Urinary bladder (tissue), 4 donors: ENCODE measurements at places on chromosomes 6 and 20. TPM values are rescaled to one million over a fixed set of nuclear protein-coding genes. Genes with fewer than 3 reads are reported as not detected.

The SIRPB1 gene
- 0.26 TPM for total RNA-seq

The ECT2L gene
- total RNA-seq, result 0.21 TPM

The CST1 gene
- not detected for total RNA-seq

The HCRTR2 gene
- total RNA-seq, result 0.16 TPM

The BHLHE23 gene
- total RNA-seq, result 0.26 TPM

The SLC26A8 gene
- total RNA-seq, result 0.11 TPM

The ZNF217 gene
- 30.2 TPM for total RNA-seq

The HTR1B gene
- 0.79 TPM for total RNA-seq

The RNF8 gene
- 21.7 TPM for total RNA-seq

The OTOR gene
- total RNA-seq, result 0.16 TPM

The DYNLT1 gene
- total RNA-seq, result 64.8 TPM

The PI16 gene
- total RNA-seq, result 67.1 TPM

The PRL gene
- not detected for total RNA-seq

DNA sequence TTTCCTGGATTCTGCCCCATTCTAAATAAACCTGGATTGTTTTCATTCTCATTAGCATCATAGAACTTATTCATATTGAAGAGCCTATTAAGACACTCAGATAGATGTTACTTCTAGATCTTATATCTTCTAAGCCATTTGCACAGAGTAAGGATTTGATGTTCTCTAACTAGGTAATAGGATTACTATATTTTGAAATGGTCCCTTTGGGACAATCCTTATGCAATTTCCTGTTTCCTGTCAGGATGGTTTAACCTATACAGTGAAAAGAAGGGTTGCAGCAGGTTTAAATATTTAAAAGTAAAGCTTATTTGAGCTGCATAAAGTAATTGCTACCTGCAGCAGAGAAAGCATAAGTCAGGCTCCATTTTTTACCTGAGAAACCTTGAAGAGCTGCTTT is 860.1 kb downstream of the TFAP2A start:
- no peak for DNase-seq

DNA sequence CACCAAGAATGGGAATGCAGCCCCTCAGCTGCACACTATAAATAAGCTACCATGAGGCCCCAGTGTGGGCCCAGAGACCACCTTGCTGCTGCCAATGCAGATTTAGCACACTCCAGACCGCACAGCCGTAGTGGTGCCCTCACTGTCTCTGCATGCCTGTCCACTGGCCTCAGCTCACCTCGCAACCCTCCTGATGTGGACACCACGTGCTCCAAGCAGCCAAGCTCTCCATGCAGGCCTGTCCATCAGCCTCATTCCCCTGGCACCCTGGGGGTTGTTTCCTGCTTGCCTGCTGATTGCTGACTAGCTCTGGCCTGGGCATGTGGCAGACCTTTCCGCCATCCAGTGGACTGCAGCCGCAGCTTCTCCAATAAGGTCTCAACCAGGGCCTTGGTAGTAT is 36.2 kb downstream of the ZBTB9 start:
- no peak for DNase-seq

DNA sequence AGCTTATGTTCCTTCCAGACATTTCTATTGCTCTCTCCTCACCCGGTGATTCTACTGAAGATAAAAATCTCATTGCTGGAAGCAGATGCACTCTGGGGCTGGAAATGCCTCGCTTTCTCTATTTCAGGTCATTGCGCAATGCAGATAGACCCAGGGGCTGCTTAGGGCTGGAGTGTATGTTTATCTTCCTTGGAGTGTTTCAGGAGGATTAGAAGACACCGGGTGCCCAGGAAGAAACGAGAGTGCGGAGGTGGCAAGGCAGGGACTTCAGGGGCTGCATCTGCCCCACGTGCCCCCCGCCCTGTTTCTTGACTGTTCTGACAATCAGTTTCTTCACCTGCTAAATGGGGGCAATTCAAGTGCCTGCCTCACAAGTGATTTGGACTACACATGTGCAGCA is 45.6 kb upstream of the IYD start:
- DNase-seq, result no peak

DNA sequence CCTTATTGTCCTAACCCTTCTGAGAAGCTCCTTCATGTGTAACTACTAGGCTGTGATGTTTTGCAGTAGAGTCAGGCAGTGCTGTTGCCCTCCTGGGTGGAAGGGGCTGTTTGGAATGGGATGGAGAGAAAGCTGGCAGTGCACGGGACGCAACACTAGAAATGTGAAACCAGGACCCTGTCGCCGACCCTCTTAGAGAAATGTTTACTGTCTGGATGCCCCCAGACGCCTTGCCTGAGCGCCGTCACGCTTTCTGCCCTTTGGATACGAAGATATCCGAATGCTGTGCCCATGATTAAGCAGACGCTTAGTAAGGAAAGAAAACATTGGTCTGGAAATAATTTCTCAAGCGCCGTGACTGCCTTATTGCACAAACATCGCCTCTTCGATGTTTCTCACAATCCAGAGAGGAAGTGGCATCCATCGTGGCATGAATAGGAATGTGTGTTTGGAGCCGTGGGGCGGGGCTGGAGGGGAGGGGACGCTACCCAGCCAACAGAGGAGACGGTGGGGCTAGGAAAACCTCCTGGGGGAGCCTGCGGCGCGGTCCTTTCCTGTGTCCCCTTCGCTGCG is 661 bp upstream of the PPP1R14C start:
- DNase-seq, result no peak

DNA sequence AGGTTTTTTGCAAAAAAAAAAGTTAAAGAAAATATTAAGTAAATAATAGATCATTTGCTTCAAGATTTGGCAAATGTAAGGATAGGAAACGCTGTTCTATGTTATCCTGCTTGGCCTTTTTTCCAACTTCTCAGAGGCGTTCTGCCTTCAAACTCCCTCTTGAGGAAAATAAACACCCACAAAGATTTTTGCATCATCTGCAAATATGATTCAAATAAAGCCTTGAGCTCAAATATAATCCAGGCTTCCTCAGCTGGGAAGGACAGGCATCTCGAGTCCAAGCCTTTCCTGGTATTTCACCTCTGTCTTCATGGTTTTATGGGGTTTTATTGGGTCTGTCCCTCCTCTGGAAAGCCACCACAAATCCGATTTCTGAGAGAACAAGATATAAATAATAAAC is 67.7 kb upstream of the PTPN1 start:
- no peak for DNase-seq

GRCh38 chr6:50848989-50849795 is 30.5 kb downstream of the TFAP2B start:
- no peak for DNase-seq

DNA sequence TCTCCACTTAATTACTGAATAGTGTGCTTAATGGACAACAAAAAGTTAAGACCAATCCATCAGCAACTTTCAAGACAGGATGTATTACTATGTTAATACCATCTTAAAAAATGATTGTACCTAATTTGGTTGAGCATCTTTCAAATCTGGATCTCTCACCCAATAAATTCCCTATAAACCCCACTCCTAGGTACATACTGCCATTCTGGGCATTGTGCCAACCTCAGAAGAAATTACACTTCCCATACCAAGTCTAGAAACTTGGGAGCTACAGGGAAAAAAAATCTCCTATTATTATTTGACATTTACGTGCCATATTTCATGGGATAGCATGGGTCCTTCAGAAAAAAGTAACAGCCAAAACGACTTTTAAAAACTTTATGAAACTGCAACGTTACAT is 5.1 kb downstream of the SYNCRIP start:
- no peak for DNase-seq

DNA sequence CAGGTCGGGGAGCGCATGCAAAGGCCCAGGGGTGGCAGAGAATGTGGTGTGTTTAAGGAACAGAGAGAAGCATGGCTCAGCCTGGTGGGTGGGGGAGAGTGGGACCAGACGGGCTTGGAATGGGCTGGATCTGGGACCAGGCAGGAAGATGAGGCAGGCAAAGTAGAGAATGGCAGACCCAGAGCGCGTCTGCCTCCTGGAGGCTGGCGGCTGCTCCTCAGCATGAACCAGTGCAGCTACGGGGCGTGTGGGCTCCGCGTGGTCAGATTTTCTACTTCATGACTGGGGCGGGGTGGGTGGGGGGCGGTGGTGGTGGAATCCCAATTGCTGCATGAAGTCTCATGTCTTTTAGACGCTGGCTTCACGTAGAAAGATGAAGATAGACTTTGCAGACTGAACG is 135.6 kb downstream of the TFAP2C start:
- no peak for DNase-seq

GRCh38 chr6:872570-873125 is 179.7 kb upstream of the EXOC2 start:
- DNase-seq, result no peak

DNA sequence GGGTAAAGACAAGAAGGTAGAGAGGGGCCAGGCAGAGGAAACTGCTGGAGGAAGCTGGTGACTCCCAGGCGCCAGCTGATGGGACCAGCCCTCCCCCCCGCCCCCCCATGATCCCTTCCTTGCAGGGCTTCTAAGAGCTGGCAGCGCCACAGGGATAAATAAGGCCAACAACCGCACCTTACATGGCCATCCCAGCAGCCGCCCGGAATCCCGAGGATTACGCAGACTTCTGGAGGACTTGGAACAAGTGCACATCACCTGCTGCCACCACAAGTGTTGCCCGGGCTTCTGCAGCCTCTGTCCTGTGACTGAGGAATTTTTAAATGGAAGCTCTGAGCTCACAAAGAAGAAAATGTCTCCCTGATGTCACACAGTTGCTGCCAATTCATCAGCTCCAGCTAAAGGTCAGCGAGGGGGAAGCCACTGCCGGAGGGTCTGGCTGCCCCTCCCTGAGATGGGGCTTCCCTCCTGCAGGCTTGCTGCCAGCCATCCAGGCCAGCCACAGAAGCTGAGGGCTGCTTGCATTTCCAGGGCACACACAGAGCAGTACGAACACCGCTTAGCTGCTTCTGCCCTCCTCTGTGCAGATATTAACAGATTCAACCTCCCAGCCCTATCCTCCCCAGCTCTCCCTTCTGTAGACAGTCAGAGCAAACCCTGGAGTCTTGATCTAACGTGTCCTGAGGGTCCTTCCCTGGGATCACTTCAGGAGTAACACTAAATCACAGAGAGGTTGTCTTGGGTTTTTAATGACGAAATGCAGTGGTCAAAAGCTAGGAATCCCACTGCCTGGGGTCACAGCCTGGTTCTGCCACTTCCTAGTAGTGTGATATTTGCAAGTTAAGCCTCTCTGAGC is 38.6 kb upstream of the PIM1 start:
- DNase-seq, result no peak

- peak; percentile 20 for DNase-seq
These were observed 44.0 kb upstream of the ZBTB24 start for GRCh38 chr6:109526905-109527628.

DNA sequence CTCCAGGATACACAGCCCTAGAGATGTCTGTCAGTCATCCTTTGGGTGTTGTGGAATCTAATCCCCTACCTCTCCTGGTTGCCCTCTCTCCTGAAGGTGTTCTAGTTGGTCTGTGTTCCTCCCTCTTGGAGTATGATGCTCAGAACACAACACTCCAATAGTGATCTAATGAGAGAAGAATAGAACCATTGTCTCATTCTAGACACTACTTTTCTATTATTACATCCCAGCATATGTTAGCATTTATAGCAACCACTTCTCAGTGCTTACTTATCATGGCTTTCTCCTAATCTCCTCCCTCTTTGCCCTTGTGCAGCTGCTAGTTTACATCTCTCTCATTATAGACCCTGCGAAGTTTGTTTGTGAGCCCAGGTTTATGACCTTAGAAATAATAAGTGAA is 109.0 kb downstream of the UNC5CL start:
- DNase-seq, result no peak

- DNase-seq, result no peak
These were observed 154.4 kb downstream of the BMP2 start for GRCh38 chr20:6921717-6922386.

GRCh38 chr6:7615611-7616383 is 25.8 kb downstream of the SNRNP48 start:
- DNase-seq, result peak; percentile 32

GRCh38 chr6:26607434-26608230 is 10.9 kb downstream of the ABT1 start:
- no peak for DNase-seq

- DNase-seq, result no peak
These were observed 22.1 kb upstream of the SLC22A7 start for GRCh38 chr6:43275801-43276576.

- DNase-seq, result no peak
These were observed 143.5 kb downstream of the WDR27 start for GRCh38 chr6:169558378-169558773.

DNA sequence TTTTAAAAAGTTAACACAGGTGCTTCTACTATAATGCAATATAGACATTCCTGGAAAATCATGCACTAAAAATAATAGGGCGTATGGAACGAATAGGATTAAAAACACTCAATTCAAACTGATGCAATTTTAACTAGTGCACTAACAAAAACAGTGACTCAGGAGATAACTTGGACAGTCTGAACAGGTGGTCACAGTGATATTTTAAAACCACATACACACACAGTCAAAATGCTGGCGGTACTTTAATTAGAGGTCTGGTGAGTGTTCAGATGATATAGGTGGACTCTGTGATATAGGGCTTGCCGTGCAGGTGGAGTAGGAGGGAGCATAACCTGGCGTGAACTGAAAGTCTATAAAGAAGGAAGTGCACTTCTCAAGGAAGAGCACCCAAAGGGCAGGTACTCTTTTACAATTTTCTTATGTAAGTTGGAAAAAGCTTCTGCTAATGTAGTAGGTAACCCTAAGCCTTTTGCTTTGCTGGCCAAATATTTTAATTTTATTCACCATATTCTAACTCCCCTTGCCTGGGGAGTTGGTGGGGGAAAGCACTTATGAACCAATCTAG is 41.9 kb upstream of the PLN start:
- no peak for DNase-seq

DNA sequence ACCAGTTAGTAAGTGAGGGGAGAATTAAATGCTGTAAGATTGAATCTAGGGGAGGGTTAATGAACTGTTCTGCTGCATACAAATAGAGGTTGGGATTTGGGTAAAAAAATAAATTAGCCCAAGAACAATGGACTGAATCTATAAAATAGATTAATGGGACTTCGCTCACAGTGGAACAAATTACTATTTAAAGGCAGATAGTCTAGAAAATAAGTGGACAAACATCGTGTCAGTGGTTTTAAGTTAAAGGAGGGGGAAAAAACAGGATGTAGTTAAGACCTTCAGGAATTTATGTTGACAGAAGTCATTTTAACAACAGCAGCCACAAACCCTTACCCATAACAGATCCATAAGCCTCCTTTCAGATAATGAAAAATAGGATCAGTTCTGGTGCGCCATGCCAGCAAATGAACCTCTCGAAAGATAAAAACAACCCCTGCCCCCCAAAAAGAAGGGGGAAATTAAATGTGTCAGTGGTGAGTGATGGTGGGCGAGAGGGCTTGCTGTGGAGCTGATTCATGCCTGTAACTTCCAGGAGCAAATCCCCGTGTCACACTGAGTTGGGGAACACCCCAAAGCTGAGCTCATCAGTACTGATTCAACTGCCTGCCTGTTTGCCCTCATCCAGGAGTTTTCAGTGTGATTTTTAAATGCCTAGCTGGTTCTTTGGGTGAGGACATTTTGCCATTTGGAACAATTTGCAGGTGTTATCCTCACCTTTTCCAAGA is 86.8 kb downstream of the PPP1R14C start:
- DNase-seq, result no peak
